ENCODE measurements at places on chromosomes 1 and 21.

- peak; percentile 81 for DNase-seq
These were observed 67.1 kb downstream of the MAST2 start for GRCh38 chr1:45870500-45870899.

- peak; percentile 66 for DNase-seq
These were observed 1.2 kb downstream of the RAB25 start for GRCh38 chr1:156062189-156062588.

DNA sequence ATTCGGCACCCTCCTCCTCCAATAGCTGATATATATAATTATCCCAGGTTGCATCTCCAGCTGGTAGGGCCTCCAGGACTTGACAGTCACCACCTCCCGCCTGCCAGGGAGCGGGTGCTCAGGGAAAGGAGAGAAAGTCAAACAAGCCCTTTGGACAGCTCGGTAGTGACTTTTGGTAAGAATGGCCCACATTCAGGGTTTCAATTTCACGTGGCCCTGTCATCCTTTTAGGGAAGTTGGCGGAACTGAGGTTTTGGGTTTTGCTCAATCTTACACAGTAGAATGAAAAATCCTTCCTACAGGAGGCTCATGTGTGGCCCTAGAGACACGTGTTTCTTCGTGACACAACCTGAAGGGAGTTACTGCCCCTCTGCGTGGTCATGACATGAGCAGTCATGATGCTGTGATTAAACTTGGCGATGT, 44.2 kb downstream of the CAPN8 start:
- no peak for DNase-seq

DNA sequence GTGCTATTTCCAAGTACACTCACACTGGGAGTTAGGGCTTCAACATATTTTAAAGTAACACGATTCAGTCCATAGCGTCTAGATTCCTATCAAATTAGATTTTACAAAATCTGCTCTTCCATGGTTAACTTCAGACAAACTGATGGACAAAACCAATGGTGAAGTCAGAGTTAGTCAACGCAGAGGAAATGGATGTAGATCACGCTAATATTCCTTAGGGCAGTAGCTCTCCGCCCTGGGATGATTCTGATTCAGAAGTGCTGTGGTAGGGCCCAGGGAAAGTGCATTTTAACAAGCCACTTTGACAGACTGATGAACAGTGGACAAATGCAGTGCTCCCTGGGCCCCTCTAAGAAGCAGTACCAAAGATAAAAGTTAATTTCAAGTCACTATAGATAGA, 83.2 kb downstream of the HIVEP3 start:
- peak; percentile 50 for DNase-seq

DNA sequence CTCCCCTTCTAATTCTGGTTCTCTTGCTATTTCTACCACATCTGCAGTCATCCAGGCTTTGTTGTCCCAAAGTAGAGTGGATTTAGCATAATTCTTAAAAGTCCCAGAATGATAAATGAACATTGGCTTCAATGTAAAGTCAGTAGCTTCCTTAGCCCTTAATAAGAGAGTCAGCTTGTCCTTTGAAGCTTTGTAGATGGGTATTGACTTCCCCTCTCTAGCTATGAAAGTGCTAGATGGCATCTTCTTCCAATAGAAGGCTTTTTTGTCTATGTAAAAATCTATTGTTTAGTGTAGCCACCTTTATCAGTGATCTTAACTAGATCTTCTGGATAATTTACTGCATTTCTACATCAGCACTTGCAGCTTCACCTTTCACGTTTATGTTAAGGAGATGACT, 181.4 kb upstream of the B3GALT2 start:
- no peak for DNase-seq

DNA sequence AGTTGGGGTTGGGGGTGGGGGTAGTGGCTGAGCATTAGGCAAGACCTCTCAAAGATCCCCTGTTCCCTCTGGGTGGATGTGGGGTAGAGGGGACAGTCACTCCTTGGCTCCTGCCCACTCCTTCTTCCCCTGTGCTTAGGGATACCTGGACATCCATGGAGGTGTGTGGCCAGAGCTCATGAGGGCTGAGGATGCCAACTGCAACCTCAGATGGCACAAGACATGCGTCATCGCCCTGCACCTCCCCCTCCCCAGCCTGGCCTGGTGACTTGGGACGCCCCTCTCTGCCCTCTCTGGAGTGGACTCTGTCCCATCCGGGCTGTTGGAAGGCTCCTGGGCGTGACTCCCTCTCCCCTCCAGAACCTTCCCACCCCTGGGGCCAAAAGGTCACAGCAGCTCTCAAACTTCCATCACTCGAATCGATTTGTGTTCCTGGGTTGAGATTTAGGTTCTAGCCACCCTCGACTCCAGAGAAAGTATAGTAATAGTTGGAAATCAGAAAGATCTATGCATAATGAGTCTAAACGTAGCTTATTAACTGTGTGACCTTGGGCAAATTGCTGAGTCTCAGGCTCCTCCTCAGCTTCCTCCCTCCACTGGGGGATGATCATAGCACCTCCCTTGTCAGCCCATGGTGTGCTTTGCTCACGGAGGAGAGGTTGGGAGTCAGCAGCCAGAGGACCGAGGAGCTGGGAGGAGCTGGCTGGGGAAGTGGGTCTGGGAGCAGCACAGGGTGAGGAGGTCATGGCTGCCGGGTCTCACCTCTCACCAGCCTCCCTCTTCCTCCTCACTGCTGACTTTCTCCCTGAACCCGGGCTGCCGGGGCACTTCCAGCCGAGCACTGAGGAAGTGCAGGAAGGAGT, 2.2 kb upstream of the PTPN7 start:
- DNase-seq, result no peak

DNA sequence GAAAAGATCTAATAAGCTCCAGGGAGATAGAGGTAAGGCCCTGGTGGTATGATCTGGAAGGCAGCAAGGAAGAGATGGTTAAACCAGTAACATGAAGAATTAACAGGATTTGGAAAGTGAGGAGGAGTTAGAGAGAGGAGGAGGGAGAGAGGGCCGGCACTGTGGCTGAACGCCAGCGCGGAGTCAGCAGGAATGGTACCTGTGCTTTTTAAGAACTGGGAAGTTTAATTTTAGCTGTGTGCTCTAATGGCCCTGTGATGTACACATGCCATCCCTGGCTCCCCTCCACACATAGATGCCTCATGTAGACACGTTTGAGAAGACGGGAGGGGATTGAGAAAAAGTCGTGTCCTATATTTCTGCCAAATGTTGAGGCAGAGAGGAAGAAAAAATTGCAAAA, 13.8 kb upstream of the AVPR1B start:
- DNase-seq, result no peak

GRCh38 chr1:203985044-203985443, 87.9 kb upstream of the SOX13 start:
- no peak for DNase-seq

GRCh38 chr1:174174461-174175329, 15.4 kb downstream of the RABGAP1L start:
- no peak for DNase-seq

GRCh38 chr1:58441699-58442098, 104.8 kb downstream of the OMA1 start:
- DNase-seq, result no peak

DNA sequence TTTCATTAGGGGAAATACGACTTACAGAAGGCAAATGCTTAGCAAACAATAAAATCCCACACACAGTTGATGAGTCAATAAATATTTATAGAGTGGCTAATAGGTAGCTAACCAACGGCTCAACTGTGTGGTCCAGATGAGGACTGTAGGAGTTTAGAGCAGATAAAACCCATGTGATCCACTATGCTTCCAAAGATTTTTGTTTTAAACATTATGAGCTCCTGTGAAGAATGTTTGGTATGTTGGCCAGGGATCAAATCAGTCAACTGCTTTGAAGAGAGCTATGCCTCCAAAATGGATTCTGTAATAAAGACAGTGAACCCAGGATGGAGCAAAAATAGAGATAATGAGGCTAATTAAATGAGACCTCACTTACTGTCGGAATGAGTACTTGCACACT, 72.3 kb upstream of the COL11A1 start:
- DNase-seq, result peak; percentile 53

GRCh38 chr1:15826810-15827507, 19.5 kb upstream of the UQCRHL start:
- DNase-seq, result peak; percentile 58

GRCh38 chr1:192235127-192235526, 76.9 kb downstream of the RGS18 start:
- DNase-seq, result peak; percentile 10

GRCh38 chr1:23202263-23202749, 15.0 kb downstream of the HTR1D start:
- DNase-seq, result peak; percentile 67

- no peak for DNase-seq
These were observed 31.9 kb upstream of the NRDC start for GRCh38 chr1:51910221-51911000.

DNA sequence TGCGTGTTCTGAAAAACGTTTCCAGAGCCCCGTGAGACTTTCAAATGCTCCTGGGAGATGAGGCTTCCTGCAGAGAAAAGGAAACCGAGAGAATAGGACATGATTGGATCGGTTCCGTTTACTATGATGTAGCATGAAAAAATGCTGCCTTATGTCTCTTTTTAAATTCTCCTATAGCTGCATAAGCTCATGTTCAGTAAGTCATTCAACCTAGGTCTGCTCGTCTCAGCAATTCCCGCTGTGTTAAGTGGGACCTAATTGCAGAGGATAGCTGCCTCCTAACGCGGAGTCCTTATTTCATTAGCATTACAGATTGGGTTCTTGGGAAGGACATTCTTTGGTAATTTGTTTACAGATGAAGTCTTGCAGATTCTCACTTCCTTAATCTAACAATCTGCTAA, 165.3 kb downstream of the GALNT2 start:
- no peak for DNase-seq

DNA sequence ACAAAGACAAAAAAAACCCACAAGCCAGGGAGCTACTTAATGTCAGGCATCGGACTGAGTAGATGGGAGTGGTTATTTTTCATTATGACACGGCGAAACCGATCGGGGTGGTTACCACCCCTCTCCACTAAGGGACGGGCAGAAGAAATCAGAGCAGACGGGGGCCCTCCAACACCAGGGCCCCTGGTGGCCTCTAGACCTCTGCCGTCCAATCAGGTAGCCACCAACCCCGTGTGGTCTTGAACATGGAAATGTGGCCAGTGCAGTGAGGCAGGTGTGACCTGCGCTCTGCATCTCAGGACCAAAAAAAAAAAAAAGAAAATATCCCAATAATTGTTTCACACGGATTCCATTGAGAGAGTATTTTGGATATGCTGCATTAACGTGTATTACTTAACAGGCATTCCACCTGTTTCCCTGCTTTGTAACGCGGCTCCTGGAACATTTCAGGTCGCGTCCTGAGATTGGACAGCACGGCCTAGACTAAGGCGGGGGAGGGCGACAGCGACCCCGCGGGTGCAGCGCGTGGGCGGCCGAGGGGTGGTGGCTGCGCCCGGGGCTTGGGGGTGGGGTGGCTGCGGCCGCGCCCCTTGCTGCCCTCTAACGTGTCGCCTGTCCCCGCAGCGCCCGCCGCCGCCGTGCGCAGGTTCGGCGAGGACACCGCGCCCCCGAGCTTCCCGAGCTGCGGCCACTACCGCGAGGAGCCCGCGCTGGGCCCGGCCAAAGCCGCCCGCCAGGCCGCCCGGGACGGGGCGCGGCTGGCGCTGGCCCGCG, 48.3 kb downstream of the SIM2 start:
- no peak for DNase-seq

DNA sequence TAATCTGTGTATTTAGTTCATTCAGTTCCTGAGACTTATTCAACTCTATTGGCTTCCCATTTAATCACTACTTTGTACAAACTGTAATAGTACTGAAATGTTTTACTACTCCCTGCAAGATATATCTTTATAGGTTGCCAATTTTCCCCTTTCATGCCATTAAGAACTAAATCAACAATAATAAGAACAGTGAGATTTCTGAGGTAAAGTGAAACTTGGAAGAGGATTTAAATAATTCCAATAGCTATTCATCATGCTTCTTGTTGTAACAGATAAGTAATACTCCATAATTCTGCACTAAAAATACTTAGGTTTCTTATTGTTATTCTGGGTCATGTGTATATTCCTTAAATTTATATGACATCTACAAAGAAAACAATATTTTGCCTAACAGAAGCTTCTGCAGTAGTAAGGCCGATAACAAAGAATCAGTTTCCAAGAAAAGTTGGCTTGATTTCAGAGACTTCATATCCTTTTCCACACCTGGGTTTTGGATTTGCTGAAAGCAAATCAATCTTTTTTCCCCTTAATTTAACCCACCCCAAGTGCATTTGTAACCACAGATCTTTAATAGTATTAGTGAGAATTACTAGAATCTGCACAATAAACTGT, 258.3 kb downstream of the FAF1 start:
- DNase-seq, result no peak

Measured in epithelial cell of esophagus (primary cell).